Stimulated activated memory B cell treated with anti-CD40 and anti-IgM and Interleukin-4, amounts not matched to agents 10 μg/mL and 1 μg/mL and 100 μg/mL, for 72 hours (primary cell): ENCODE measurements at places on chromosomes 16 and 17.

- no peak for ATAC-seq
Observed at GRCh38 chr16:79653373-79653891, 52.9 kb upstream of the MAF start.

DNA sequence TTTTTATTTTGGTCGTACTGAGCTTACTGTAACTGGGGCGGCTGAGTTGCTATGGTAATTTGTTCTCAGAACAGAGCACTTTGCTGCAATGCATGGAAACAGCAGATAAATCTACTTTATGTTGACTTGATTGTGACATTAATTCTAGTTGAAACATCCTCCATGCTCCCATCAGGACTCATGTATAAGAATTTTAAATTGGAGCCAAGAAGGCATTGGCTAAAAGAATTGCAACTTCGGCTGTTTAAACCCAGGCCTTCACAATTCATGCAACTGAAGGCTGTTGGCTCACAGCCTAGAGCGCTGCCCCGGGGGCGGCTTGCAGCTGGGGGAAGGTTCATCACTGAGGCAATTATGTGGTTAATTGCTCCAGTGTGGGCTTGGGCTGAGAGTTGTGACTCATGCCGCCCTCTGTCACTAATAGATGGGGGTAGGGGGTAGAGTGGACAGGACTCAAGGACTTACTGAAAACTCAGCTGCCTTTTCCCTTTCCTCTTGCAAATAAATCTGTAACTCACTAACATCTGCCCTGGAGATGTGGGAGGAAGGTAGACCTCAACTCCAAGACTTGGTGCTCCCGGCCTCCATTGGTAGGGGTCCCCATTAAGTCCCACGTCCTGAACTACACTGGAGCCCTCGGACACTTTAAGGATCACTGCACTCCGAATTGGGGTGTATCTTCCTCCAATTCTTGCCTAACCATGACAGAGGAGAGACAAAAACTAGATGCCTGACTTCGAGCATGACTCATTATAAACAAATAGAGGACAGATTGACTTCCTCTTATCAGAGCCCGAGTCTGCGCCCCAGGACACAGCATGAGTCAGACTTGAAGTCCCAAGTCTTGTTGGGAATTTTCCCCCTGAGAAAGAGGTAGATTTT is 37.5 kb downstream of the ERCC4 start:
- peak; percentile 92 for ATAC-seq

DNA sequence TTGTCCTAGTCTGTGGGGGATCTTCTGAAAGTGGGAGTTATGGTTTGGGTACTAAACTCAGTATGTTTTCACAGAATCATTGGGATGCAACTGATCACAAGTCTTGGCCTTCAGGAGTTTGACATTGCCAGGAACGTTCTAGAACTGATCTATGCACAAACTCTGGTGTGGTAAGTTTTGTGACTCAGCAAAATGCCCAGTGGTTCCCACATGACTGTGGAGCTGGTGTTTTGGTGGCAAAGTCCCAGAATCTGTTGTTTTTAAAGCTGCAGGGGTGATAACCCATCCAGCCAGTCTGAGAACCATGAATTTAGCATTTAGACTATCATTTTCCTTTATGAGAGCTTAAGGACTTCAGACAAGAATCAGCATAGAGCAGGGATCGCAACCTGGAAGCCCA is 40.6 kb downstream of the GDE1 start:
- ATAC-seq: no peak

GRCh38 chr17:17414341-17414805 is 62.4 kb upstream of the MED9 start:
- ATAC-seq: no peak

DNA sequence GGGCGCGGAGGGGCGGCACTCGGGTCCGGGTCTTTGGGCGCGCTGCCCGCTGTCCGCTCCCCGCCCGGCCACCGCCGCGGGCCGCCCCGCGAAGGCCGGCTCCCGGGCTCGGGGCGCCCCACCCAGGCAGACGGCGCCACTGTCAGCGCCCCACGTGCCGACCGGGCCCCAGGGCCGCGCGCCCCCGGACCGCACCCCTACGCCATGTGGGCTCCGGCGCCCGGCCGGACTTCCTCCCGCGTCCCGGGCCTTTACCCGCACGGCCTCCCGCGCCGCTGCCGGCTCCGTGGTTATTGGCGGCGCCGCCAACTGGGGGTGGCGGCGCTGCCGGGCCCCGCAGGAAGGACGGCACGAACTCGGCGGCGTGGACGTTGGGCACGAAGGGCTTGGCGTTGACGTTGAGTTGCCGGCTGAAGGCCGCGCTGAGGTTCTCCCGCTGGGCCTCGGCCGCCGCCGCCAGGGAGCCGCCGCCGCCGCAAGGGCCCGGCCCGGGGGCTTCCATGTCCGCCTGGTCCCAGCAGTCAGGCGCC is 577 bp downstream of the GSPT1 start:
- peak; percentile 69 for ATAC-seq

- no peak for ATAC-seq
Observed at GRCh38 chr17:66355510-66355909, 53.1 kb downstream of the PRKCA start.

DNA sequence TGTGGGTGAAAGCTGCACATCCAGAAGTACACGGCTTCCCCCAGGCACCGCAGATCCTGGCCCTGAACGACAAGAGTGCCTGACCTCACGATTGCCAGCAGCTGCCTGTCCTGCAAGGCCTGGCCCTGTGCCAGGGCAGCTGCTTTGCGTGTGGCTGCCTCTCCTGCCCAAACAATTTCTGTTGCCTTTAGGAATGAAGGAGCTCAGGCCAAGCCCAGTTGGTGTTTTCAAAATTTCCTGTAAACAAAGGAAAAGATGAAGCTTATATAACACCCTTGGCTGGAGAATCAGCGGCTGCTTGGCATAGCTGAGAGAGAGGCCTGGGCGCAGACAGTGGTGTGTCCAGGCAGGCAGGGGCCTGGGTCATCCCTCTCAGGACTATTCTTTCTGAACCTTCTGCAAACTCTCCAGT is 11.7 kb upstream of the SLC47A2 start:
- ATAC-seq: no peak

GRCh38 chr17:81470944-81471817 is 41.4 kb downstream of the ACTG1 start:
- no peak for ATAC-seq

- no peak for ATAC-seq
Observed at GRCh38 chr17:2459917-2460271, 51.8 kb downstream of the METTL16 start.

DNA sequence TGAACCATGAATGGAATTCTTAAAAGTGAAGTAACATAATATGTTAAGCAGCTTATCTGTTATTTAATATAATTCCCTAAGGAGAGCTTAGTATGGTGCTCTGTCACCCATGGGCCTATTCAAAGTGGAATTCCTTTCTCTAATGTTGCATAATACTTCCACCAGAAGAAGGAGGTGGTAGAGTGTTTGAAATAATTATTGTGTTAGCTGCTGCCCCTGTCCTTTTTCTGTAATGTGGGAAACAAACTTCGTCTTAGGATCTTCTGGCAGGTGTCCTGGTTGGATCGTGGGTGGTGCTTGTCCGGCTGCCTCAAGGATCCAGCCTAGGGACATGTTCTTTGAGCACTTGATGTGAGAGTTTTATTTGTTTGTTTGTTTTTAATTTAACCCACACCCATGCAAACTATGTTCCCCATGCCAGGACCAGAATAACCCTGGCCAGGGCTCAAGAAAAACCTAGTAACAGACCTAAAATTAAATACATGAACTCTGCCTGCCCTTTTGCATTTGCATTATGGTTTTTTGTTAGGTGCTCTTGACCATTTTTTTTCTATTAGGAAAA is 46.1 kb downstream of the ZNRF1 start:
- ATAC-seq: no peak

- ATAC-seq: no peak
Observed at GRCh38 chr16:85830821-85831220, 31.3 kb downstream of the COX4I1 start.

DNA sequence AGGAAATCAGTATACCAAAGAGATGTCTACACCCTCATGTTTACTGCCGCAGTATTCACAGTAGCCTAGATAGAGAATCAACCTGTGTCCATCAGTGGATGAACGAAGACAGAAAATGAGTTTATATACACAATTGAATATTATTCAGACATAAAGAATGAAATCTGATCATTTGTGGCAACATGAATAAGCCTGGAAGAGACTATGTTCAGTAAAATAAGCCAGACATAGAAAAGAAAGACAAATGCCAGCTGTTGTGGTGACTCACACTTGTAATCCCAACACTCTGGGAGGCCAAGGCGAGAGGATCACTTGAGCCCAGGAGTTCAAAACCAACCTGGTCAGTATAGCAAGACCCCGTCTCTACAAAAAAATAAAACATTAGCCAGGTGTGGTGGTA is 16.1 kb downstream of the NUDT16L1 start:
- ATAC-seq: no peak

DNA sequence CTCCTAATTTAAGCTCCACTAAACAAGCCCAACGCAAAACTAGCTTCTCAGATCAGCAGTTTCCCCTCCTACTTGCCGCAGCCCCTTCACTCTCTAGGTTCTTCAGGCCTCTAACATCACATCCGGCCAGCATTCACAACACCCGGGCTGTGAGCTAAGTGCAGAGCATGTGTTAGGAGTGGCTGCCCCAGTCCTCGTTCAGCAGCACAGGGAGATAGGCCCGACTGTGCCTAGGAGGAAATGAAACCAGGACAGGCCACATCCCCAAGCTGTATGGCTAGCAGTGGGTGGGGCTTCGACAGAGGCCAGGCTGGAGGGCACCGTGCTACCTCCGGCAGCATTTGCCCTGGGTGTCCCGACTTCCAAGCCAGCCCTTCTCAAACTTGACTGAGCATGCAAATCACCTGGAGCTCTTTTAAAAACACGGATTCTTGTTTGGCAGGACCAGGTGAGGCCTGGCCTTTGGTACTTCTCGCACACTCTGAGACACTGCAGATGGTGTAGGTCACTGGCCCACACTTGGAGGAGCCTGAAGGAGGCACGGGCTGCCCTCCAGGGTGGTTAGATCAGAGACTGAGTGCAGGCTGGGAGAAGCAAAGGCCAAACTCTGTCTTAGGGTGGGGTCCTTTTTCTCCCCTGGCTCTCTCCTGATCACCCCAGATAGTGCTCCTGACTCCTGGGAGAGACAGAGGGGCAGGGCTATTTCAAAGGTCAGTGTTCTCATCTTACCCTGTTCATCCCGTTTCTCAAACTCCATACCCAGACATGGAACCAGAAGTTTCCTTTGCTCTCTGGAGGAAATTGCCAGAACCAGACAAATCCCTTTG is 202.0 kb downstream of the C16orf78 start:
- ATAC-seq: peak; percentile 96

- no peak for ATAC-seq
Observed at GRCh38 chr16:31177136-31177535, 2.8 kb upstream of the FUS start.

DNA sequence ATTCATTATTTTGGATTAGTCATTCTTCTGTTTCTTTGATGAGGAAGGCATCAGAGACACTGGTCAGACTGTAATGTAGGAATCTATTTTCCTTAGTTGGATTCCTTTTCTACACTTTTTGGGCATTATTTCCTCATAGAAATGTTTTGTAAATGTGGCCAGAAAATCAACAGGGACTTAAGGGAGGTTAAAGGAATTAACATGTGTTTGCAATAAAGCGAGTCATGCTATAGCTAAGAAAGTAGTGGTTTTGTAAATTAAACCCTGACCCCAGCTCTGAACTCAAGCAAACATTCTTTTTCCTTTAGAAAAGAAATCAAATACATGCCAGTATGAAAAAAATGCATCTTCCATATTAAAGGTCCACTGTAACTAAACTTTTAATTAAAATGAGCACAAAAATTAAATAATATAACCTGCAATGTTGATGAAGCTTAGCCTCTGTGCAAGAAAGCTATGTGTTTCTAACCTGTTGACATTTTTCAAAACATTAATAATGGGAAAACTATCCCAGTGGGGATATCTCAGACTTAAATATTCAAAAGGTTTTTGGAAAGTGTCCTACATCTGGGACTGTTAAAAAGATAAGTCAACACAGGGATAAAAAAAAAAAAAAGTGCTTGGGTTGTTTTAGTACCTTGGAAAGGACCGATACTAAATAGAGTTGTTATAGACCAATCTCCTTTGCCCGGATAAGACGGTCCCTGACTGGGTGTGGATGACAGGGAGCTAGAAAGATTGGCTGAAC is 428.0 kb downstream of the CA10 start:
- ATAC-seq: no peak

GRCh38 chr16:57976331-57976796 is 5.4 kb upstream of the CNGB1 start:
- no peak for ATAC-seq
